Activated CD4-positive, alpha-beta T cell treated with anti-CD3 and anti-CD28 coated beads for 1 hour (primary cell): ENCODE measurements at places on chromosomes 1 and 21.

DNA sequence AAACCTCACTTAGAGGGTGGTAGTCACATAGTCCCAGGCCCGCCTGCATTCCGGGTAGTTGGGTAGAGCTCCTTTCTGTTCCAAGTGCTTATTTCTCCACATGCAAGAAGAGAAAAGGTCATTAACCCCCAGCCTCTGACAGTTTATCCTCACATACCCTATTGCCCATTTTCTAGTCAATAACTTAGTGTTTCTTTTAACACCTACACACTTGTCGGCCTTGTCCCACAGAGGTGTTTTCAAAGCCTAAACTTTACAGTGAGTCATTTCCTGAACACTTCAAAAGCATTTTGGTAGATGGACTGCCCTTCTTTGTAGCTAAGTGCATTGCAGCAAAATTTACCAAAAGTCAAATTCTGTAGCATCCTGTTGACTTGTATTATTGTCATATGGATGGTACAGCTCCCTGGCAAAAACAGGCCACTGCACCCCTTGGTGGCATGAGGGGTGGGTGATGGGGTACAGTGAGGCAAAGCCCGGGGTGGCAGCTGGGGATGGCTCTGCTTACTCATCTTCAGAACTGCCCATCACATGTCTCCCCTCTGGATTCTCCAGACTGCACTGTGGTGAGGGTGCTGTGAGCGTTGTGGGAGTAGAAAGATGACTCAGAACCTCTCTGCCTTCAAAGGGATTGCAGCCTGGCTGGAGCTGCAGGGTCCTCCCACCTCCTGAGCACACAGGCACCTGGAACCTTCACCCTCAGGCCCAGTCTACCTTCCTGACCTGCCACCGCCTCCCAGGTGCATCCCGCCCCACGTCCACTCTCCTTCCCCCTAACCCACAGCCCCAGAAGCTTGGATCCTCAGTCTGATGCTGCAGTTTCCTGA is 45.8 kb upstream of the DMRTB1 start:
- DNase-seq = peak; percentile 34

DNA sequence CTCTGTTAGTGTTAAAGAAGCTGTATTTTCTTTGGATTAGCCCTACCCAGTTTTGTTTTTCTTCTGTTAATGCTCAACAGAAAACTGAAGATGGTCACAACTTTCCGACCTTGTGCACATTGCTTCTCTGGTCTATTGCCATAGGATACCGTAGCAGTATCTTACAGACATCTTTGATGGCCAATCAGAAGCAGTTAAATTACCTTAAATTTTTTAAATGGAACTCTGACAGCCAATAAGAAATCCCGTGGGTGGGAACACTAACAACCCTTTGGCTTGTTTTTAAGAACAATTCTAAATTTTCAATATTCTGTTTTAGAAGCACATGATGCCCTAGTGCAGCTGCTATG is 17.2 kb downstream of the NFYC start:
- no peak for DNase-seq

DNA sequence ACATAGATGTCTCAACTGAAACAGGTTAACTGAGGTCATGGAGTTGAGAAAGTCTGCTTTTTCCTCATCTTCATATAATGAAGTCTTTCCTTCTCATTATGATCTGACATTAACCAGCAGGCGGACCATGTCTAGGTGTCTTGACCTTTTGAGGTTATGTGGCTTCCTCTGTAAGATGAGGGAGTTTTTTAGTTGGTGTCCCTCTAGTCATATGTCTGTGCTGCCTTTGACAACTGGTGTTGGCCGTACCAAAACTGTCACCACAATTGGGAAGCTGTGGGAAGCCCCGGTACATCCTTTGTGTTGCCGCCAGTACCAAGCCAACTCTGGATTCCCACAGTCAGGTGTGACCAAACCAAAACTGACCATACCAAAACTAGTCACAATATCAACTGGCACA is 105.1 kb downstream of the PBX1 start:
- DNase-seq = no peak

- no peak for DNase-seq
Measured at GRCh38 chr1:160158031-160158430, 6.6 kb downstream of the ATP1A4 start.
